ENCODE measurements at places on chromosomes 7 and 10. TPM values are rescaled to one million over a fixed set of nuclear protein-coding genes. Genes with fewer than 3 reads are reported as not detected.
A peak's percentile ranks its signal among the peaks of the same experiment; 100 is the strongest.

The GRID2IP gene
- 2.6 TPM for total RNA-seq

The PLXNA4 gene
- 7.6 TPM for total RNA-seq

The KBTBD2 gene
- total RNA-seq: 29.4 TPM

The VSTM4 gene
- 16.0 TPM for total RNA-seq

The CH25H gene
- 3.6 TPM for total RNA-seq

The CPEB3 gene
- 6.0 TPM for total RNA-seq

The DNAJC30 gene
- 16.5 TPM for total RNA-seq

The BMPER gene
- 6.8 TPM for total RNA-seq

The GPR26 gene
- total RNA-seq: not detected

The NKX1-2 gene
- total RNA-seq: not detected

The CALML5 gene
- not detected for total RNA-seq

The SYT15B gene
- total RNA-seq: 4.9 TPM

DNA sequence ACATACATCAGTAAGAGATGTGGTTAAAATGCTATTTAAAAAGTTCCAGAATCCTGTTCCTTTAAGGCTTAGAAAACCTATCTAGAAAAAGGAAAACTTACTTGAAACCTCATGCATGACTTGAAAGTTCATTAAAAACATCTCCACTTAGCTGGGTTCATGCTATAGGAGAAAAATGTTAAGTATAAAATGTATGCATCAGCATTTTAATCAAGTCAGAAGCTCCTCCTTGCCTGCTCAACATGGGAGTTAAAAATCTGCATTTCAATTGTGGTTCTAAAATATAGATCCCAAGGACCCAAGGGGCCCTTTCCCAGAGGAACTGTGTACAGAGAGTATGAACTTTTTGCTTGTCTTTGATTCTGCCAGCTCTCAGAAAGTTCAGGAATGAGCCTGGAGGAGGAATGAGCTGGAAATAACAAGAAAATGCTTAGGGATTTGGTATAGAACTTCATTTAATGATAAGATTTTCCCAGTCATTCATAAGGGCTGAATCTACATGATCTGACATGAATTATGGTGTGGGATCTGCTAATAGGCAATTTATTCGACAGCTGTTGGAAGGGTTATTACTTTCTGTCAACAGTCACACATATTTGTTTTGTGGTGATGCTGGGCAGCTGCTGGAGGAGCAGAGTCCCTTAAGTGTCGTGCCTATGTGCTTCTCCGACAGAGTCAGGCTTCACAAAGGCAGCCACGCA lies 85.6 kb upstream of the MTPN start:
- DNase-seq: no peak

GRCh38 chr7:21364801-21365271 lies 63.0 kb upstream of the SP4 start:
- DNase-seq: no peak

- no peak for DNase-seq
Measured at GRCh38 chr7:158308001-158308400, 279.6 kb downstream of the PTPRN2 start.

DNA sequence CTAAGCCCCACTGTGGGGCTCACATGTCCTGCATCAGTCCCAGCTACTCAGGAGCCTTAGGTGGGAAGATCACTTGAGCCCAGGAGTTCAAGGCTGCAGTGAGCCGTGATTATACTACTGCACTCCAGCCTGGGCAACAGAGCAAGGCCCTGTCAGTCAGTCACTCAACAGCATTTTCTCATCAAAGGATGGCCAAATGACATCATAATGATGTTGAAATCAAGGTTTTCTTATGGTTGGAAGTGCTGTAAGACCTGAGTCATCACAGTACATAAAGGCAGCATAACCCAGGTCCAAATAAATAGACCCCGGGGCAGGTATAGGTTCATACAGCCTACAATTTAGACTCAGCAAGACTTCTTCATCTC lies 341.1 kb downstream of the PARD3 start:
- no peak for DNase-seq

- DNase-seq: no peak
Measured at GRCh38 chr7:150831851-150832250, 20.5 kb upstream of the AOC1 start.

DNA sequence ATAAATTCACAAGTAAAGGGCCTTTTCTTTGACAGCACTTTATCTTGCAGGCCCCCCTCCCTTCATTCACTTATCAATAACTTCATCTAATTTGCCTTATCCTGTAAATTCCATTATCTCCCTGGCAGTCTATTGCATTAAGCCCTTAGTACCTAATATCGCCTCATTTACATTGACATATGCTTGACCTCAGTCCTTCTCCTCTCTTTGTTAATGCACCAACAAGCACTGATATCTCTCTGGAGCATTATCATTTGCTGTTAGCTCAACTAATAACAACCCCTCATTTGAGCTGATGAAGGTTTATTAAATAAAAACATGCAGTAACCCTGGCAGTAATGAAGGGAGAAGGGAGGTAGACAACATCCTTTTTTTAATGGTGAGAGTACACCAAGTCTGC lies 46.8 kb downstream of the EXOC4 start:
- no peak for DNase-seq

DNA sequence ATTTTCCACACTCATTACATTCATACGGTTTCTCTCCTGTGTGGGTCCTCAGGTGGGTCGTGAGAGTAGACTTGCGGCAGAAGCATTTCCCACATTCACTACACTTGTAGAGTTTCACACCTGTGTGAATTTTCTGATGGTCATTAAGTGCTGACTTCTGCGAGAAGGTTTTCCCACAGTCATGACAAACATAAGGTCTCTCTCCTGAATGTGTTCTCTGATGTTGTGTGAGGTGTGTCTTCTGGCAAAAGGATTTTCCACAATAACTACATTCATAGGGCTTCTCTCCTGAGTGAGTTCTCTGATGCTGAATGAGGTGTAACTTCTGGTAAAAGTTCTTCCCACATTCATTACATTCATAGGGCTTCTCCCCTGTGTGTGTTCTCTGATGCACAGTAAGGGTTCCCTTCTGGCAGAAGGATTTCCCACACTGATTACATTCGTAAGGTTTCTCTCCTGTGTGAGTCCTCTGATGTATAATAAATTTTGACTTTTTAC lies 15.1 kb downstream of the ZNF12 start:
- DNase-seq: no peak

DNA sequence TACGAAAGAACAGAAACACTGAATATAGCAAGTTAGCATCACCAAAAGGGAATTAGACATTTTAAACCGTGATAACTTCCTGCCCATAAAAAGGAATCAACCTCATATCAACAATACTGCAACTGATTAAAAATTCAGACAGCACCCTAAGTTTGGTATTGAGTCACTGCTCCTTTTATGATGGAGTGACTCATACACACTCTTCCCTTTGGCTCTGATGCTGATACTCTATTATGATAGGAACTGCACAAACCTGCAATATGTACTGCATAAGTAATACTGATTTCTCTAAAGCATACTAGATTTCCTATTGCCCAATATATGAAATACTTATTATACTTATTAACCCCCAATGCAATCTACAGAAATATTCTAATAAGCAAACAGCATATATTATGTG lies 118.7 kb downstream of the PARD3 start:
- DNase-seq: no peak

GRCh38 chr7:24981171-24981951 lies 1.4 kb upstream of the OSBPL3 start:
- peak; percentile 49 for DNase-seq

- DNase-seq: no peak
Measured at GRCh38 chr10:103852856-103853255, 2.5 kb downstream of the SH3PXD2A start.

GRCh38 chr7:113279256-113279655 lies 160.9 kb upstream of the SMIM30 start:
- DNase-seq: no peak

DNA sequence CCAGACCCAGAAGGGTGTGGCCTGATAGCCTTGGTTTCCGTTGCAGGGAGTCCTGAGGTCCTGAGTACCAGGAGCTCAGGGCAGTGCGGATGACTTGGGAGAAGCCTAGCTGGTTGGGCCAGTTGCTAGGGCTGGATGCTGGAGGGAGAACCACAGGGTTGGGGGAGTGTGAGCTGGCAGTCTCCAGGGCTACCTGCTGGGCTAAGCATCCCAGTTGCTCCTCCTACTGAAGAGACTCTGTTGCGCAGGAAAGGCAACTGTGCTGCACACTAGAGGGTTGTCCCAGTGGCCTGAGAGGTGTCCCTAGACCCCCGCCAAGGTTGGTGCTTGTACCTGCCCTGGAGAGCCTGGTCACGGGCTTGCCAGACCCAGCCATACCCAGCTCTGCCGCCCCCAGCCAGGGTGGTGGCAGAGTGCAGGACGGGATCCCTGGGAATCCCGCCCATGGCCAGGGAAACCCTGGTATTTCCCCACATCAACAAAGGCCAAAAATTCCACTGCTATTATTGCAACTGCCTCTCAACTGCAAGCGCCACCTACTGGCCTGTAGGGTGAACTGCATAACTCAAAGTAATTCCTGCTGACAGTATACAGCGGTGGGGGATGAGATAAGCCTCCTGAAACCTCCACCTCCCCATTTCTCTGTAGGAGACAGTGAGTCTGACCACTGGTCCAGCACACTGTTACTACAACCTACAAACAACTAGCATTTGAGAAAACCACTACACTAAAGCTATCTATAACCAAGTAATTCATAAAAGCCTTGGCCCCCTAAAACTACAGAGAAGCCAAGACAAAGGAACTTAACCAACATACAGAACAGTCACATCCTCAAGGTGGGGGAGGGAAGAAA lies 67.6 kb upstream of the DDC start:
- no peak for DNase-seq

DNA sequence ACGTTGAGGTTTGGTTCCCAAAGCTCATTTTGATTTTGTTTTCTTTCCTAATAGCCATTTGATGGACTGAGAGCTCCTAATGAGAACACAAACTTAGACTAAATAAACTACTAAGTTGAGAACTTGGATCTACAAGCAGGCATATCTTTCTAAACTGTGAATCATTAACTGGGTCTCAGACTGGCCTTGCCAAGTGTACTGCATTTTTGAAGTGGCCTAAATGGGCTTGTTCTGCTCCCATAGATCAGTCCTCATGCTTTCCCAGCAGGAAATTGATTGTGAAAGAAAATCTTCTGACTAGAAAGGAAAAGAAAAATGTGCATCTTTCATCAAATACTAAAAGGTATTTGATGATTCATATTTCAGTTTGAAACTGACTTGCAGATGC lies 46.7 kb upstream of the RBM33 start:
- DNase-seq: no peak

DNA sequence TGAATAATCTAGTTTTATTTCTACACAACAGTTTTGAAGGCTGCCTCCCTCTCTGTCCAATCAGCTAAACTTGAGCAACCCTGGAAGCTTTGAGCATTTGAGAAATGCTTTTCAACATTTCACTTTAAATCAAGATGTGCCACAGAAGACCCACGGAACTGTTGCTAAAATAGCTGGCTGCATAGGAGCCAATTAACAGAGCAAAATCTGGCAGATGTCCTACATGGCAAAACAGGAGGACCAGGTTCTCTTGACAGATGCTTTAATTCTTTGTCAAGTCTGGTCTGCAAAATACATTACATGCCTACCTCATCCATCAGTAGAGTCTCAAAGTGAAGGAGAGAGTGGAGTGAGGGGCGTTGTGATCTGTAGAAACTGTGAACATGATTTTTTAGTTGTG lies 185.9 kb downstream of the DPY19L1 start:
- DNase-seq: no peak

Data from ureter (tissue), 1 donor.